ENCODE measurements at places on chromosomes 11 and 22.

- peak; percentile 96 for DNase-seq
Measured at GRCh38 chr11:61791737-61792309, 576 bp downstream of the TMEM258 start.

DNA sequence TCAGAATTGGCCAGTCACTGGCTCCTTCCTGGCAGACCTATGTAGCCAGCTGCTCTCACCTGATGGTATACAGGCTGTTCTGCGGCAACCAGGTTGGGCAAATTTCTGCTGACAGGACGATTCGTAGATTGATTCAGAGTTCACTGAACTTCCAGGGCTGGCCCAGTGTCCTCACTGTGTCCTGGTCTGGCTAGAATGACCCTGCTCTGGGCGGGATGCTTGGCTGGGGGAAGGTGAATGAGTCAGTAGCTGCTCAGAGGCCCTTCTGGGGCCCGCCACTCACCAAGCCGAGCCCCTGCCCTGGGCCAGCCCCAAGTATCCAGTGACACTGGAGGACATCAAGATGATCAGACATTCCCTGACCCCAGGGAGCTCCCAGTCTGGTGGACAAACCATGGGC is 62.9 kb upstream of the WNT11 start:
- no peak for DNase-seq

DNA sequence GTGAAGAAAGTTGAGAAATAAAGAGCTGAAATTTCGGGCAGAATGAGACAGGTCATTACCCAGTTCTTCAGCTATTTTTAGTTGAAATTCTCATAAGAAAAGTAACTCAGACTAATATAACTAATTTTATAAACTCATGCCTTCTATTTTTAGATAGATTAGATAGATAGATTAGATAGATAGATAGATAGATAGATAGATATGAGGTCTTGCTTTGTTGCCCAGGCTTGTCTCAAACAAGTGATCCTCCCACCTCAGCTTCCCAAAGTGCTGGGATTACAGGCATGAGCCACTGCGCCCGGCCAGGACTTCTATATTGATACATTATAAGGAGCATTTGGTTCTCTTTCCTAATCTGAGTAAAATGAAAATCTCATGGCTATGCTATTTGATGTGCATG is 26.9 kb upstream of the OR8G1 start:
- no peak for DNase-seq

DNA sequence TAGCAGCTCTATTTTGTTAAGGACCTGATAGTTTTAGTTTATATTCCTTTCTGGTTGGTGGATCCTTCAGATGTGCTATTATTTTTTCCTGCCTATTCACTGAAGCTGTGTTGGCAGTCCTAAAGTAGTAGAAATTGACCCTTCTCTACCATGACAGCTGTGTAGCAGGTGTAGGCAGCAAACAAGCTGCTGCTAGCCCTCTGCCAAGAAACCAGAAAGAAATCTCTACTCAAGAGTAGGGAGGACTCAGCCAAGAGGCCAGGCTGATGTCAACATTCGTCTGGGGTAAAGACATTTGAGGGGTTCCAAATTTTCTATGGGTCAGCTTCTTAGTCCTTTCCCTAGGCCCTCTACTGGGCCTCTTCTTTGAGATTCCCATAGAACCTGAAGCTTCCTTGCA is 51.2 kb downstream of the CSTF3 start:
- no peak for DNase-seq

DNA sequence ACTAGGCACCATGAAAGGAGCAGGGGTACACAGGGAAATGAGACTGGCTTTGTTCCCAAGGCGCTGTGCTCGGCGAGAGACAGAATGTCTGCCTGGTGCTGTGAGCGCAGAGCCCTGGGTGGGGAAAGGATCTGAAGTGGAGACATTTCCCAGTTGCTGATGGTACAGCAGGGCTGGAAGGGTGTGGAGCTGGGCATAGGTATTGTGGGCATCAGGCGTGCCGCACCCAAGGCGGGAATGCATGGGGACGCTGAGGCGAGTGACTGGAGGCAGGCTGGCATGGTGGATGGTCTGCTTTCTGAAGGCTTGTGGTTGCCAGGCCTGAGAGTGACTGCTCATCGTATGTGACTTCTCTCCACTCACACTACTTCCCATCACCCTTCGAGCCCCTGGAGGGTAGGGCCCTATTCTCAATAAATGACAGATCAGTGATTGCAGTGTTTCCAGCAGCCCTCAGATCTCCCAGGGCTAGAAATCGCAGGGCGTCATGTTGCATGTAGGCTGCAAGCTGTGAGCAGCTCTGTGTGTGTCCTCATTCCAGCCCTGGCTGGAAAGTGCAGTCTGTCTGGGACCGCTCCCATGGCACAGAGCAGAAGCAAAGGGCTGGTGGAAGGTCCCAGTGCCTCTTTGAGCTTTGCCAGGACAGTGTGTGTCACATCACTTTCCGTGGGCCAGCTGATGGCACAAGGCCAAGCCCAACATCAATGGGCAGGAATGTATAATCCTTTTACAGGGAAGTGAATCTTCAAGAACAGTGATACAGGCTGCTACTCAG is 67.7 kb downstream of the TBC1D22A start:
- peak; percentile 89 for DNase-seq

GRCh38 chr22:39616051-39616450 is 45.5 kb downstream of the CACNA1I start:
- DNase-seq: no peak

GRCh38 chr11:121420398-121420797 is 31.7 kb upstream of the SORL1 start:
- DNase-seq: no peak

- no peak for DNase-seq
Measured at GRCh38 chr22:45227645-45228400, 12.9 kb downstream of the KIAA0930 start.

DNA sequence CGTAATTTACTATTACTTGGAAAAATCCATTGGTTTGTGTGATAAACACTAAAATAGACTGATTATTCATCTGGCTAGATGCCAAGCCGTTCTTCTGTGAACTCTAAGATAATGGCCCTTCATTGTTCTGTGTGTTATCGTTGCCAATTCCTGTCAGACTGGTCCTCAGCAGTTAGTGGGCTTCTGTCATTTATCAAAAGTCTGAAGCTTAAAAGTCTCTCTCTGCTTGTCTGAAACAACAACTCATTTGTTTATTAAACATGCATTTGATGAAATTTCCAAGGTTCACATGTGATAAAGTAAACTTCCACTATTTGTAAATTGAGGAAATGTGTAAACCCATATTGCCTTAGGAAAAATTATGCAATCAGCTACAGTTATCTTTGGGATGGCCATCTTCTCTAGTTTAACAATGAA is 21.1 kb upstream of the RDX start:
- DNase-seq: peak; percentile 50

DNA sequence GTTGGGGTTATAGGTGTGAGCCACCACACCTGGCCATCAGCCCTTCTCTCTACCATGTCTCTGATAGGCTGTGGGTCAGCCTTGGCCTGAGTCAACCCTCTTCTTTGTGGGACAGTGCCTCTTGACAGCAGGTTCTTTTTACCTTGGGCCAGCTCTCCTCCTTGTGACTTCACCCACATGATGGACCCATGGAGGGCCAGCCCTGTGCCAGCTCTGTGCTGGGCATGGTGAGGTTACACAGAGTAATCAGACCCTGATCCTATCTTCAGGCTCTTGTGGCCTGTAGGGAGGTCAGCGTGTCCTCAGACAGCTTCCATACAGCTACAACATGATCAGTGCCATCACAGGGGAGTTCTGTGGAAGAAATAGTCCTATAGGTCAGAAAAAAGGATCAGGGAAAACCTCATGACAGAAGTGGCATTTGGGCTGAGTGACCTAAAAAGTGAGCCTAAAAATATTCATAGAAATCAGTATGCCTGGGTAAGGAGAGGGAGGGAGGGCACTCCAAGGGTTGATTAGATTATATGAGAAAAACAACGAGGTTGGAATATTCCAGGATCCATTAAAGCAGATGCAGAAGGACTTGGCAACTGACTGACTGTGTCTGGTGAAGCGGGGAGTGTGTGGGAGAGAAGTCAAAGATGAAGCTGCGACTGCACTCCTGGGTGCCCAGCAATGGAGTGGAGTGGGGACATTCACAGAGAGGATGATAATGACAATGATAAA is 17.1 kb downstream of the OTOG start:
- no peak for DNase-seq

- peak; percentile 4 for DNase-seq
Measured at GRCh38 chr11:102882389-102883024, 7.7 kb upstream of the MMP12 start.

DNA sequence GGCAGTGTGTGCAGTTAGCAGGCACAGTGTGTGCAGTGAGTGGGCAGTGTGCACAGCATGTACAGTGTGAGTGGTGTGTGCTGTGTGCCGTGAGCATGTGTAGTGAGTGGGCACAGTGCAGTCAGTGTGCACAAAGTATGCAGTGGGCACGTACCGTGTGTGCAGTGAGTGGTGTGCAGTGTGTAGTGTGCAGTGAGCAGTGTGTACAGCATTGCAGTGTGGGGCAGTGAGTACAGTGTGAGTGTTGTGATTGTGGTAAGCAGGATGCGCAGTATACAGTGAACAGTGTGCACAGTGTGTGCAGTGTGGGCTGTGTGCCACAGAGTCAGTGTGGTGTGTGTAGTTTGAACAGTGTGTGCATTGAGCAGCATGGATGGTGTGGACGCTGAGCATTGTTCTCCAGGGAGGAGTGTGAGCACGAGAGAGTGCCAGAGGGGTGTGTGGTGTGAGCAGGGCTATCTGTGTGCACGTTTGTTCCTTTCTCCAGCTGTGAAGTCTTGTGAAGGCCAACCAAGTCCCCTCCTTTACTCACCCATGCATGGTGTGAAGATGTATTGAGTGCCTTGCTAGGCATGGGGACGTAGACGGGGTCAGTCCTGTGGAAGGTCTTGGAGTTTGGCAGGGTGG is 3.0 kb downstream of the SHANK3 start:
- DNase-seq: no peak

DNA sequence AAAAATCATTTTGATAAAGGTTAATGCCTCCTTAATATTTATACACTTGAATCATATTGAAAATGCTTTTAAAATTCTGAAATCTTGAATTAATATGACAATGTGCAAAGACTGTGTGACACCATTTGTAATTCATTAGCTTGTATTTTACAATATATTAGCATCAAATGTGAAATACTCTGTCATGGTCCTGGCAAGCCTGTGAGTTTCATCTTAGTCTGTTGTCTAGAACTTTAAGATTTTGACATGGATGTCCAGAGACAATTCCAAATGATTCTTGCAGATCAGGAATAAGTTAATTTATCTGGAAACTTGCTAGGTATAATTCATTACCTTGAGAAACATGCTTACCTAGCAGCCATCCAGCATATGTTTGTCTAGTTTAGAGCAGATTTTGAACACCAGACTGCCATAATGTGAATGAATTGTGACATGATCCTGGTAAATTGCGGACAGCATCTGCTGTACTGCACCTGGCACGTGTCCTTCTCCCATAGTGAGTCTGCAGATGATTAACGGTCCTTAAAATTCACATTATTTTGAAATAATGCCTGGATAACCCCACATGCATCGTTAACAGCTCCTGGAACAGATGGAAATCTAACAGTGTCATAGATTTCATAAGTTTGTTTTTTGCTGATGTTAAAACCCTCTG is 34.5 kb upstream of the DEUP1 start:
- no peak for DNase-seq

- peak; percentile 94 for DNase-seq
Measured at GRCh38 chr11:109960831-109961230, 132.4 kb upstream of the ZC3H12C start.

DNA sequence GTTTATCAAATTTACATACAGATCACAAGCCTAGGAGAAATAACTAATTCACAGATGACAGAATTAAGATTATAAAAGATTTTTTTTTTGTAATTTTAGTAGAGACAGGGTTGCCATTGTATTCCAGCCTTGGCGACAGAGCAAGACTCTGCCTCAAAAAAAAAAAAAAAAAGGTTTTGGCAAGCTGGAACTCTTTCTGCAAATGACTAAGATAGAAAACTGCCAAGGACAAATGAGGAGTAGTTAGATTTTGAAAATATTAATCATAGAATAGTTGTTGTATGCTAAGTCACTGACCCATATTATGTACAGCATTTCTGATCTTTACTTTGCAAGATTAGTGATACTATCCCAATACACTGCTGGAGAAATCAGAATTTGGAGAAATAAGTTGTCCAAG is 99.2 kb downstream of the C11orf65 start:
- no peak for DNase-seq

- DNase-seq: peak; percentile 88
Measured at GRCh38 chr11:63667995-63668795, 3.0 kb downstream of the ATL3 start.

DNA sequence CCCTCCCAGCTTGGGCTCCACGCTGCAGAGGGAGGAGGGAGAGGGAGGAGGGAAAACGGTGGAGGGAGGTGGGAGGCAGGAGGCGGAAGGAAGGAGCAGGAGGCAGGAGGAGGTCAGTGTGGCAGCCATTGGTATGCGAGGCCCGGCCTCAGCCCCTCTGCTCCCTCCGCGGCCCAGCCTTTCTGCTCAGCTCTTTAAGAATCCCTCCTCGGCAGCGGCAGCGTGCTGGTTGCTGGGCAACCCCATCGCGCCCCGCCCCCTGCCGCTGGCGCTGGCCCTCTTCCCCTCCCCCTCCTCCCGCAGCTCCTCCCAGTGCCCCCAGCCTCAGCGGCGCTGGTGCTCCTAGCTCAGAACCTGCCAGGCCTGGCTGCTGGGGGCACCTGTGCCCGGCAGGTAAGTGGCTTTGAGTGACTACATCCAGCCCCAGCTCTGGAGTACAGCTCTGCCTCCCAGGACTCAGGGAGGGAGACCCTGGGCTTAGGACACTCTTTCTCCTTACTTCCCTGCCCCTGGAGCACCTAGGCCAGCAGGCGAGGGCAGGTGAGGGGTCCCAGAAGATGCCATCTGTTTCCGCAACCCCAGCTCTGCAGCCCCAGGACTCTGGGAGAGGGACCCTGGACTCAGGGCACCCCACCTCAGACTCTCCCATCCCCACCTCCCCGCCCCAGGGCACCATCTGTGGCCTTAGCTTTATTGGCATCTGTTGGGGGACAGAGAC is 7.2 kb upstream of the FLRT1 start:
- DNase-seq: peak; percentile 67

GRCh38 chr22:43396934-43397457 is 14.8 kb upstream of the MPPED1 start:
- no peak for DNase-seq

- DNase-seq: peak; percentile 89
Measured at GRCh38 chr11:859394-860131, 16.9 kb downstream of the TSPAN4 start.

- DNase-seq: no peak
Measured at GRCh38 chr22:20173772-20174171, 22.9 kb upstream of the CCDC188 start.

DNA sequence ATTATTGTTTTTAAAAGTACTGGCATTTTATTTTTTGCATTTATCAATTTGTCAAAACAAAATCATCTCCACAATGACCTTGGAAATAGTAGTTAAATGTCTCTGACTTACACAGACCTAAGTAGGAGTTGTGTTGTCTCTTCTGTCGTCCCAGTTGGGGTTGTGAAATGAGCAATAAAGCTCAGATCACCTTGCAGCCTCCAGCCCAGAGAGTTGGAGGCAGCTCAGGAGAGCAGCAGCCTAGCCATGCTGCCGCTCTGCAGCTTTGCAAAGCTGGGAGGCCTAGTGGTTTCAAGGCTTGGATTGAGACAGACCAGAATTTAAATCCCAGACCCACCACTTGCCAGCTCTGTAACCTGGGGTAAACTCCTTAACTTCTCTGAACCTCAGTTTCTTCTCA is 65.2 kb upstream of the CRYBB3 start:
- DNase-seq: no peak

GRCh38 chr11:99505316-99505715 is 484.6 kb downstream of the CNTN5 start:
- DNase-seq: peak; percentile 78
